ENCODE measurements at places on chromosomes 12 and 14.
A peak's percentile ranks its signal among the peaks of the same experiment; 100 is the strongest.

GRCh38 chr12:49538510-49539403, at the start of gene KCNH3:
KCNH3 (plus strand) TSS chr12:49539030; CDS start chr12:49539417, 387 bp downstream.
- peak; percentile 81 for ATAC-seq
- peaks cover 47% of the 10 kb centered on the region for H3K4me1 ChIP-seq
- H3K27ac ChIP-seq: peak within 1 kb of the TSS; percentile 26

DNA sequence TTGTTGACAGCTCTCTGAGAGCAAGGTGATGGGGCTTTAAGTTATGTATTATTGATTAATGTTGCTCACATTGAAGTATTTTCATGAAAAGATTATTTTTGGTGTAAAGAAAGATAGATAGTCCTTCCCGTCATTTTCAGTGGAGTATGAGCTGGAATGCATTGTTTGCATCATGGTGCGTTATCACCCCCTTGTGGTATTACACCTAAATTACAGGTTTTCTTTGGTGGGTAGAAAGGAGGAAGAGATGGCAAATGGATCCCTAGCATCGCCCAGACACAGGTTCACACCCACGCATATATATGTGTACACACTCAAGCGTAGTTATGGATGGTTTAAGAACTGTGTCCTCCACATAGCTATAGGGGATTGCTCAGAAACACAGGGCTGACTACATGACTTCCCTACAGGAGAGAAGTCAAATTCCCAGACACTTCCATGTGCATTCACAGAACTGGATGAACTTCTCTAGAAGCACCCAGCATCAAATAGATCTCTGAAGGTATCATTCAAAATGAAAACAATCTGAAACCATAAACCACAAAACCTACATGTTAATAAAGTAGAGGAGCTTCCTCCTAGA, 14.4 kb upstream of the SERPINA10 start:
- no peak overlapping the region for H3K27ac ChIP-seq
- ATAC-seq: no peak
- H3K4me1 ChIP-seq: no peaks in the 10 kb centered on the region
- peaks cover 13% of the 10 kb centered on the region for H3K27me3 ChIP-seq
- H3K4me3 ChIP-seq: no peak overlapping the region

- no peak overlapping the region for H3K4me3 ChIP-seq
- H3K4me1 ChIP-seq: no peaks in the 10 kb centered on the region
- H3K27ac ChIP-seq: no peak overlapping the region
- no peak for ATAC-seq
- no peaks in the 10 kb centered on the region for H3K27me3 ChIP-seq
Measured at GRCh38 chr14:87975636-87976035, 17.3 kb downstream of the GALC start.

DNA sequence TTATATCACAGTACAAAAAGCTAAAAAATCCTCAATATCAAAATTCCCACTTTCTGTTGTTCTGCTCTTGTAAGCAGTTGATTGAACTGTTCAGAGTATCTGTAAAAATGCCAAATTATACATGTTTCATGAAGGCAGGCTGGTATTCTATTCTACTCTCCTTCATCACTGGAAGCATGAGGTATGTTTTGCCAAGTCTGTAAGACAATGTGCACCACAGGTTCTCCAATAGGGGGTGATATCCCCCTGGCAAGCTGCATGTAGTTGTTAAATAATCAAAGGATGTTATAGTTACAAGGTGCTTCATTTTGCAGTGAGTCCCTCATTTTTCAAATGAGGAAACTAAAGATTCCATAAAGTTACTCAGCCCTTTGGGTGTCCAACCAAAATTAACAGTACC, 15.1 kb upstream of the NEK9 start:
- H3K4me3 ChIP-seq: no peak overlapping the region
- no peak for ATAC-seq
- H3K36me3 ChIP-seq: peaks cover 39% of the 10 kb centered on the region
- peaks cover 67% of the 10 kb centered on the region for H3K4me1 ChIP-seq
- H3K27me3 ChIP-seq: no peaks in the 10 kb centered on the region

- H3K27ac ChIP-seq: no peak overlapping the region
- H3K36me3 ChIP-seq: no peaks in the 10 kb centered on the region
- ATAC-seq: no peak
- H3K4me3 ChIP-seq: no peak overlapping the region
- peaks cover 9% of the 10 kb centered on the region for H3K4me1 ChIP-seq
Measured at GRCh38 chr12:65930114-65930828, 106.0 kb downstream of the HMGA2 start.

GRCh38 chr14:21063479-21063878, 5.9 kb downstream of the RNASE8 start:
- H3K27me3 ChIP-seq: peaks cover 70% of the 10 kb centered on the region
- no peak overlapping the region for H3K4me3 ChIP-seq
- H3K27ac ChIP-seq: no peak overlapping the region
- peaks cover 4% of the 10 kb centered on the region for H3K4me1 ChIP-seq

- ATAC-seq: no peak
- no peak overlapping the region for H3K27ac ChIP-seq
- no peaks in the 10 kb centered on the region for H3K36me3 ChIP-seq
- no peaks in the 10 kb centered on the region for H3K4me1 ChIP-seq
- no peaks in the 10 kb centered on the region for H3K27me3 ChIP-seq
- H3K4me3 ChIP-seq: no peak overlapping the region
Measured at GRCh38 chr12:23631786-23632377, 317.6 kb downstream of the SOX5 start.

- H3K27me3 ChIP-seq: no peaks in the 10 kb centered on the region
- peak; percentile 54 for ATAC-seq
- no peak overlapping the region for H3K27ac ChIP-seq
- no peak overlapping the region for H3K4me3 ChIP-seq
- H3K36me3 ChIP-seq: no peaks in the 10 kb centered on the region
- H3K4me1 ChIP-seq: peaks cover 54% of the 10 kb centered on the region
Measured at GRCh38 chr12:116066381-116067230, 210.9 kb downstream of the MED13L start.

- no peak overlapping the region for H3K27ac ChIP-seq
- no peak for ATAC-seq
- H3K27me3 ChIP-seq: peaks cover 21% of the 10 kb centered on the region
- H3K4me1 ChIP-seq: peaks cover 25% of the 10 kb centered on the region
Measured at GRCh38 chr12:116600959-116601918, 42.1 kb downstream of the MAP1LC3B2 start.

All from stimulated activated memory B cell treated with anti-CD40 and anti-IgM and Interleukin-4, amounts not matched to agents 10 μg/mL and 1 μg/mL and 100 μg/mL, for 72 hours (primary cell).